Activated CD4-positive, alpha-beta T cell treated with anti-CD3 and anti-CD28 coated beads, Interleukin-10, Interleukin-2, amounts not matched to agents 100 ng/mL and 50 ng/mL, durations not matched to agents 16 hours and 8 hours (primary cell): ENCODE measurements at places on chromosomes 1 and 21.

- DNase-seq = peak; percentile 47
These were observed at the start of gene PTGER3 for GRCh38 chr1:71047635-71048607. TSS of gene PTGER3 (minus strand) at chr1:71047816. CDS start at chr1:71047577, 239 bp downstream.

DNA sequence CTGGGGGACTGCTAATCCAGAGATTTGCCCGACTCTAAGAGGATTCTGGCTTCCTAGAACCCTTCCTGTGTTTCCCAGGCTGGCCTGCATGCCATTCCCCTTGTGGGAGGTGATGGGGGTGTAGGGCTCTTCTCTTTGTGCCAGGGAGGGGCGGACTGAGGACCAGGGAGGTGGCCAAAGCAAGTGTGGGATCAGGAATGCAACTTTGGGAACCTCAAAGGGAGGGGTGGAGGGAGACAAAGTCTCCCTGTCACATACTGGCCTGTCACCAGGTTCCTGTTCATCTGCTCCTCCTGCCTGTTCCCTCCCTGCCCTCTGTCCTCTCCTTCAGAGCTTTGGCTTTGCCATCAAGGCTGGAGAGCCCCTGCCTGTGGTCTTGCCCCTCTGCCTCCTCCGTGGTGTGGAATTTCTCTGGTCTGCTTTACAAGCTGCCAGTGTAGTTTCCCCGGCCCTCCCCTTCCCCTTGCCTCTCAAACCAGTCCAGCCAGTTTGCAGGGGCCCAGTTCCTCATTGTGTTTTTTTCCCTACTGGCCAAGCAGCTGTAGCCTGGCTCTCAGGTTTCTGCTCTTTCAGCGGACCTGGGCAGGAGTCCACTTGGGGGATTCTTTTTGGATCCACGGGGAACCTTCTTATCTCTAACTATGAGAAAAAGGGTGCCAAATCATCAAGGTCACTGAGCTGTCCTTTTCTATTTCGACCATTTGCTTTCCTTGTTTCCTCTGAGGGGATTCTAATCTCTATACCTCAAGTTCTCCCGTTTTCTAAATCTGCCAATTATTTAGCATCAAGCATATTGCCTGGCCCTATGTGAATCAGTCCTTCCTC is 1.8 kb downstream of the CGN start:
- DNase-seq = no peak

- no peak for DNase-seq
These were observed 78.1 kb downstream of the DDR2 start for GRCh38 chr1:162710345-162710744.

- no peak for DNase-seq
These were observed 166.7 kb downstream of the CLIC6 start for GRCh38 chr21:34835526-34835925.

DNA sequence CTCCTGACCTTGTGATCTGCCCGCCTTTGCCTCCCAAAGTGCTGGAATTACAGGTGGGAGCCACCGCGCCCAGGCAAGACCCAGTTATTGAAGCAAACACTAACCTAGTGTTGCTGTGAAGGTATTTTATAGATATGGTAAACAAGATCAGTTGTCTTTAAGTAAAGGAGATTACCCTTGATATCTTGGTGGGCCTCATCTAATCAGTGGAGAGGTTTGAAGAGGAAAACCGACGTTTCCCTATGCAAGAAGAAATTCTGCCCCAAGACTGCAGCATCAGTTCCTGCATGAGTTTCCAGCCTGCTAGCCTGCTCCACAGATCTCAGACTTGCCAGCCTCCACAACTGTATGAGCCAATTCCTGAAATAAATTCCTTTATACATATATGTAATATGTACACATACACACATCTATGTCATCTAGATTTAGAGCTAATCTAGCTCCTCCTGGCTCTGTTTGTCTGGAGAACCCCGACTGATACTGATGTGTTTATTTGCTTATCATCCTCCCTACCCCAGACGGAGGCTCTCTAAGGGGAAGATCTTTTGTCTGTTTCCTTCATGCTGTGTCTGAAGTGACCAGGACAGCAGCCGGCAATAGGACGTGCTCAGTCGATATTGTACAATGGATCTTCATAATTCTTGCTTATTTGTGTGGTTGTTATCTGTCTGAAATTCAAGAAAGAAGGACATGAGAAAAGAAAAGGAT is 90.9 kb downstream of the IER5 start:
- DNase-seq = no peak

GRCh38 chr21:32605469-32605868 is 6.7 kb downstream of the CFAP298 start:
- no peak for DNase-seq

DNA sequence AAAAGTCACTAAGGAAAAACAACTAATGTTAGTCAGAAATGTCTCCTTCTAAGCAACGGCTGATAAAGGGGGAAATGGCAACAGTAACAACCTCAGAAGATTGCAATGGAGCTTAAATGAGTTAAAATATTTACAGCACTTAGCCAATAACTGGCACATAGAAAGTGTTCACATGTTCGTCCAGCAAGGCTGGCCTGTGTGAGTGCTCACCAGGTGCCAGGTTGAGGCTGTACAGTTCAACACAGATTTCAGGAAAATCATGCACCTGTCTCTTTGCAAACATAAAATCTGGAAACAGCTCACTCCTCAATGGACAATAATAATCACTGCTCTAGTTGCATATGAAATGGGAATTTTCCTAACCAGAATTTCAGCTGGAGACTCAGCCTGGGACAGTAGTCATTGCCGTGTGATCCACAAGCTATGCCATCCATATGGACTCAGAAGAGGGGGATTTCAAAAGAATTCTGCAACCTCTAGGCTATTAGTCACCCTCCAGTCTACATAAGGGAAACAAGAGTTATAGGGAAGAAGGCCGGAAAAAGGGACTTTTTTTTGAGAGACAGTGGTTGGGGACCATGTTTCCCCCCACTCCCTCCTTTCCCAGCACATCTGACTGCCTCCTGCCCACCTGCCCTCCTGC is 68.6 kb downstream of the SYDE2 start:
- no peak for DNase-seq
